ENCODE measurements at places on chromosomes 1 and 21.

DNA sequence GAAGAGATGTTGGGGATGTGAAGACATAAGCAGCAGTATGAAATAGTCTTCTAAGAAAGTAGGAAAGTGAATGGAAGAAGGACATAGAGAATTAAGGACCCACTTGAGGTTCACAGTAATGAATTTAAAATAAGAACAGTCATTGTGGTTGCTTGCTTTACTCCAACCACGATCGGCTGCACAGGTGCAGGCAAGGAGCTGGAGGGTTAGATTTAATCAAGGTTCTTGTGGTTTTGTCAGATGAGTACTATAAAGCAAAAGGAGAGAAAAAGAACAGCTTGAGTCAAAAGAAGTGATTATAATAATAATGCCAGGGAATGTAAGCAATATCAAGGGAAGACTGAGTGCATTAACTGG is 46.1 kb upstream of the RBM34 start:
- no peak for DNase-seq

DNA sequence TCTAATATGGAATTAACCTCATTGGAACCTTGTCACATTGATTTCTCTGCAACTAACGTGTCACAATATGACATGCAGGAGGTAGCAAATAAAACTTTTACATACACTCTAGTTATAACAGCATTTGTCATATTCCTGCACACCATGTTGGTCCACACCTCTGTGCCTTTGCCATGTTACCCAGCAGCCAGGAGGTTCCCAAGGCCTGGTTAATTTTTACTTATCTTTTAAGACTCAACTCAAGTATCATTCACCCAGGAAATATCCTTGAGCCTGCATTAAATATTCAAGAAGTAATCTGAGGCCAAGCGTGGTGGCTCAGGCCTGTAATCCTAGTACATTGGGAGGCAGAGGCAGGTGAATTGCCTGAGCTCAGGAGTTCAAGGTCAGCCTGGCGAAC is 447.2 kb upstream of the NR5A2 start:
- DNase-seq, result no peak

DNA sequence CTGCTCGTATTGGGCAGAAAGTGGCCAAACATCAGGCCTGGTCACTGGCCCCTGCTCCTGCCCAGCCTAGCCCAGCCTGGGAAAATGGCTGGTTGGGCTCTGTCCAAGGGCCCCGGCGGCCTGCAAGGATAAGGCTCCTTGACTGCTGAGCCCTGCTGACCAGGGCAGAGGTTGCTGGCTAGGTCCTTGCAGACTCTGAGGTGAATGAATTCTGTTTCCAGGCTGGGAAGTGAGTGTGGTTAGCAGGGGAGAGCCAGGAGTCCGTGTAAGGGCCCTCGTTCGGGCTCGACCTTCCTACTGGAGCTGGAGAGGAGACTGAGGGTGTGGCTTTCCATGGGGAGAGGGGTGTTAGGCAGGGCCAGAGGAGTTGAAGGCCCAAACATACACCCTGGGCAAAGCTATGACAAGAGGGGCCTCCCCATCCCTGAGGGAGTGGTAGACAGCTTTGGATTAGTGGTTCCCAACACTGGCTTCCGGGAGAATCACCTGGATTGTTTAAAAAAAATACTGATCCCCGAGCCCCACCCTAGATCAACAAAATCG is 20.6 kb downstream of the CSF1 start:
- no peak for DNase-seq

GRCh38 chr1:71706029-71706671 is 576.2 kb downstream of the NEGR1 start:
- DNase-seq, result no peak

GRCh38 chr1:245197121-245197520 is 42.3 kb downstream of the KIF26B start:
- no peak for DNase-seq

DNA sequence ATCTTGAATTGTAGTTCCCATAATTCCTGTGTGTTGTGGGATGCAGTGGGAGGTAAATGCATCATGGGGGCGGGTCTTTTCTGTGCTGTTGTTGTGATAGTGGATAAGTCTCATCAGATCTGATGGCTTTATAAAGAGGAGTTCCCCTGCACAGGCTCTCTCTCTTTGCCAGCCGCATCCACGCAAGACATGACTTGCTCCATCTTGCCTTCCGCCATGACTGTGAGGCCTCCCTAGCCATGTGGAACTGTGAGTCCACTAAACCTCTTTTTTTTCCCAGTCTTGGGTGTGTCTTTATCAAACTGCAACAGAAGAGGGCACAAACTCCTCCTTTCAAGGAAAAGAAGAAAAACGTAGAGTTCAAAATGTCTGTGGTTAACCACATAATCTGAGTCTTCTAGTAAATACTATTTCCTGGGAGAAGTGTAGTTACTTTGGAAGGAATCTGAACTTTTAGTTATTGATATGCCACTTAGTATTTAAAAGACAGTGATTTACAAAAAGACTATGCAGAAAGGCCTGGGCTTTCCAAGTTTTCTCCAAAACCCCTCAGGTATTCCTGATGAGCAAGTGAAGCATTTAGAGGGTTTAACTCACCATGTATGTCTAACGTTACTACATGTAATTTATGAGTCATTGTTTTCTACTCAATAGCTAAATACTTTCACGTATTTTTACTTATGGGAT is 10.0 kb downstream of the ADAMTS1 start:
- peak; percentile 23 for DNase-seq

DNA sequence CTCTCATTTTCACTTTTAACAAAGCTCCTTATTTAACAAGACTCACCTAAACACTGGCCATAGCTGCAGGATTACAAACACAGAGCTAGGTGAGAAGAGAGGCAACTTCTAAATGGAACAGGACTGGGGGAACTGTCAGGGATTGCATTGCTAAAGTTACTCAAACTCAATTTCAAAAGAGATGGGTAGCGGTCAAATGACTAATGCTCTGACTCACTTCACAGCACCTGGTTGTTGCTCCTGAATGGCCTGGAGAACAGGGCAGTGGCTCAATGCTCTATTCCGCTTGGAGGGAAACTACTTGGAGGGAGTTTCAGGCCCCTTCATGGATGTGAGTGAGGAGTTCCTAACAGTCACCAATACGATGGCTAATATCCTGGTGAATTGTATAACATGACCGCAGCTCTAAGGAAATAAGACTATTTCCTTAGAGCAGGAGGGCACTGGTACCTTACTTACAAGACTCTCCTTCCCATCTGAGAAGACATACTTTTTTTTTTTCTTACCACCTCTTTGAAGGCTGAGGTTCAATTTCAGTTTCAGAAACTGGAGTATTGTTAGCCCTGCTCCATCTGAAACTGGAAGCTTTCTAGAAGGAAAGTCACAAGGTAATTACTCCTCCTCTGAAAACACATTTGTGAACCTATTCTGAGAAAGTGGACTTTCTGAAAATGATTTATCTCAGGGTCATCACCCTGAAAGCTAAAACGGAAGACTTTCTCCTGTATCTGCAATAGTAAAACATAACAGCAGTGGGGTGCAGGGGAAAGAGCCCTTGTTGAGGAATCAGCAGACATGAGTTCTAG is 9.5 kb downstream of the DPT start:
- DNase-seq, result no peak

DNA sequence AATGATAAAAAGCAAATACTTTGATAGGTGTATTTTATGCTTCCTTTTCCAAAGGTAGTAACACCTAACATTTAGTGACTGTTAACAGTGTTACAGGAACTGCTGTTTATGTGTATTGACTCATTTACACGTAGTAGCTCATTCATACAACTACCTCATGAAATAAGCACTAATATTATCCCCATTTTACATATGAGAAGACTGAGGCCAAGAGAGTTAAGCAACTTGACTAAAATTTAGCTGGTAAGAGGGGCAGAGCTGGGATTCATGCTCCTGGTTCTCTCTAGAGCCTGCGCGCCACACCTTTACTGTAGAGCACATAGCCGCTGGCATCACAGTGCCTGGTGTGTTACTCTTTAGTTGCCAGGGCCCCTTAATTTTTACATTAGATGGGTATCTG is 11.3 kb downstream of the ZBTB40 start:
- DNase-seq, result no peak

DNA sequence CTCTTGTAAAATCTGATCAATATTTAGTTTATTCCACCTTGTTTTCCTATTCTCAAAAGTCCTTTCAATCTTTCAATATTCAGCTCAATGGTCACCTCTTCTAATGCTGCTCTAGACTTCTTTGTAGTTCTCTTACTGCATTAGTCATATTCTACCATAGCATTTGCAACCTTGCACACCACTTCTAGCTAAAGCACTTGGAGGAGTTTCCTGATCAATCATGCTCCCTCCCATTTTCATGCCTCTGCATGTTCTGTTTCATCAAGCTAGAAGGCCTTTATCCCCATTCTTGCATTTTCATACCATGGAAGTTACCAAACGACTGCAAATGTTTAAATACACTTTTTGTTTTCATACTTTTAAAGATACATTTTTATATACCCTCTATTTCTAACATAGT is 72.1 kb downstream of the SLC5A9 start:
- no peak for DNase-seq

DNA sequence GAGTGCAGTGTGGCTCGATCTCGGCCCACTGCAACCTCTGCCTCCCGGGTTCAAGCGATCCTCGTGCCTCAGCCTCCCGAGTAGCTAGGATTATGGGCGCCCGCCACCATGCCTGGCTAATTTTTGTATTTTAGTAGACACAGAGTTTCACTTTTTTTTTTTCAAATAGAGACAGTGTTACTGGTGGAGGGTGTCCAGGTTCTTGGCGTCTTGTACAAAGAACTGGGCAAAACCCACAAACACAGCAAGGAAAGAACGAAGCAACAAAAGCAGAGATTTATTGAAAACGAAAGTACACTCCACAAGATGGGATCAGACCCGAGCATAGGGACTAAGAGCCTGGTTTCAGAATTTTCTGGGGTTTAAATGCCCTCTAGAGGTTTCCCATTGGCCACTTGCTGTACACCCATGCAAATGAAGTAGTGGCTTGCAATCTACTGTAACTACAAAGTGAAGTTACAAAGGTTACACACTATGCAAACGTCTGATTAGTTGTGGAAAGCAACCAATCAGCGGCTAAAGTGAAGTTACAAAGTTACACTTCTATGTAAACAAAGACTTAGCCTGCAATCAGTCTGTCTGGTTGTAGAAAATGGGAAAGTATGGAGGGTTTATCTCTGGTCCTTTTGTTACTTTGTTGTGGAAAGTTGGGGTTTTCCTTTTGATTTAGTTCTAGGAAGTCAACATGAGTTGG is 199.1 kb downstream of the DYRK1A start:
- no peak for DNase-seq

GRCh38 chr21:41367301-41367944 is 5.6 kb downstream of the MX2 start:
- no peak for DNase-seq

GRCh38 chr1:230375147-230375546 is 51.0 kb downstream of the PGBD5 start:
- no peak for DNase-seq

DNA sequence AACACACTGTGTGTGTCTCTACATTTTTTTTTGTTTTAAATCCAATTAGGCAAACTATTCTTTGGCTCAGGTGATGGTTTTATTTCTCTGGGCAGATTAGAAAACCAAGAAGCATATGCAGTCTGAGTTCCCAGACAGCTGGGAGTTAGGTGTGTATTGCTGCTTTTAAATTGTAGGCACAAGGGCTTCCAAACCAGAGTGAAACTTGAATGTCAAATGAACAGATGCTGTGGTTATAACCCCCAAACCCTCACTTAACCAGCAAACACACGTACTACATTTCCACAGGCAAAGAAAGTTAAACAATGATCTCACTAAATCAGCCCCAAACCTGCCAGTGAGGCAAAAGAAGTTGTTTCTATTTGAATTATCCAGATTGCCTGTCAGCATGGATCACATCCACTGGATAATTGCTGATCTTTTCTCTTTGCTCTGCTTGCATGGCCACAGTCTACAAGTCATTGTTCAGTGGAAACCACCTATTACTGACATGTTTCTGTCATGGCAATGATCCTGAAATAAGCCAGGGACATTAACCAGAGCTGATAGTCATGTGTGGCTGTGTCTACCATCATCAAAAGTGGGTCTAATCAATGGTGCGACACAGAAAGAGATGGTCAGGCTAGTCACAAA is 576.5 kb upstream of the PLXNA2 start:
- no peak for DNase-seq
